NCI-H82 (cell line): ENCODE measurements at places on chromosomes 7 and 10.

- DNase-seq = no peak
Measured at GRCh38 chr7:88357294-88357693, 50.6 kb upstream of the STEAP4 start.

DNA sequence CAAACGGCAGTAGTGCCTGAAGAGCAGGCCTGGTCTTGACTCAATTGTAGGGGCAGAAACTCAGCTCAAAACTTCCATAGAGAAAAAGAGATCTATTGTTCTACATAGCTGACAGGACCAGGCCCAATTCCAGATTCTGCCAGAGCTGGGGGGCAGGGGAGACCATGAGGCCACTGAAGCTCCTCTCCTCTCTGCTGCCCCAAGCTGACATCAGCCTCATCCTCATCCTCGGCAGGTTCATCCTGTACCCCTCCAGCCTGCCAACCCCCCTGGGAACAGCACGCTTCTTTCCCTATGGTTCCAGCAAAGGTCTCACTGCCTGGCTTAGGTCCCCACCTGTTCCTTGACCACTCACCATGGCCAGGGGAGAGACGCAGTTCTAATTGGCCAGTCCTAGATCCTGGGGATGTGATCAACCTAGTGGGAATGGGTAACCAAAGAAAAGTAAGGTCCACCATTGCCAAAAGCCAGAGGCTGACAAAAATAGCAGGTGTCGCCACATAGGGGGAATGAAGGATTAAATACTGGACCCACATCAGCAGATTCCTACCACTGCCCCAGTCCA lies 42.9 kb downstream of the CCDC3 start:
- DNase-seq = no peak

DNA sequence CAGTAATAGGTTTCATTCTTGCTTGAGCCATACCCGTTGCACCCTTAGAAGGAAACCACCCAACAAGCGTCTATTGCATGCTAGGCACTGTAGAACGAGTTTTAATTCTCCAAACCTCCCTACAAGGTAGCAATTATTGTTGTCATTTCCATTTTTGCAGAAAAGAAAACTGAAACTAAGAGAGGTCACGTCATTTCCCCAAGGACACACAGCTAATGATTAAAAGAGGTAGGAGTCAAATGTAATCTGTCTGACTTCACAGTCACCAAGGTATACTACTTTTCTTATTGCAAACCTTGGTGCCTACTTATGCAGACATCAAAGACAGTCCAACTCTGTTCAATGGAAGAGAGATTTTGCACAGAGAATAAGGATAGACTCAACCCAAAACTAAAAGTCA lies 49.1 kb upstream of the C1QL3 start:
- no peak for DNase-seq

DNA sequence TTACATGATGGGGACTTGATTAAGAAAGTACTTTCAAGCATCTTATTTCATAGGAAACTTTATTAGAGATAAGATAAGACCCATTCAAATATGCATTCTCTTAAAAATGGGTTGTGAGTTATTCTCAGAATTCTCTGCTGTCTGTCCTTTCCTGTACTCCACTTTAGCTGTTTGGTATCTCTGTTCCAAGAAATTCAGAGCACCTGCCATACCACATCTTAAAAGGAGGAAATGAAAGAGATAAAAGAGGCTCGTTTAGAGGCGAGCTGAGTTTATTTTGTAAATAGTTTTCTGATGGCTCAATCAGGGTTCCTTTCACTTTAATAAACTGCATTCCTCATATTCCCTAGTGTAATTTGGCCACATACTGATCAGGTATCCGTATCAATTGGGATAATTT lies 87.2 kb downstream of the MDFIC start:
- DNase-seq = no peak

- no peak for DNase-seq
Measured at GRCh38 chr7:91812388-91812787, 68.1 kb downstream of the MTERF1 start.

DNA sequence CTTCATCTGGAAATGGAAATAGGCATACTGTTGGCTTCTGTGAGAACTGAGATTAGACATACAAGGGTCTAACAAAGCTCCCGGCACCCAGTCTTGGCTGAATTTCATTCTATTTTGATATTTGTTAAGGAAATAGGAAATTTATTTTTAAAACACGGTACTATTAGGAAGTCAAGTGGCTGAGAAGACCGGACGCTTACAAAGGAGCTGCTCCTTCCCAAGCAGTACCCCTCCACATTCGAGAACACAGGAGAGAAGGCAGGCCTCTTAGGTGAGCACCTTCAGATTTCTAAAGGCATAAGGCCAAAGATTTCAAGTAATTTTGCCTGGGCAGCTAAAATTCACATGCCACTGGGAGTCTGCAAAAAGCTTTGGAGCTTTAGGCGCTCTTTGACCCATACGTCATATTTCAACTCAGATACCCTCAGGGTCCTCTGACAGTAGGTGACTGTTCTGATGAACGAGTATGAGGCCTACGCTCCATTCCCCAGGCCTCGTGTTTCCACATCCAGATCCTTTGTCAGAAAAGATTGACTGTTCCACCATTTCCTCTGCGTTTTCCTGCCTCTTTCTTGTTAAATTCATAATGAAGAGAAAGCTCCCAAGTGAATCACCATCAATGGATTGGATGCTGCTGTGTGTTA lies 17.3 kb downstream of the TRIL start:
- no peak for DNase-seq

- DNase-seq = peak; percentile 8
Measured at GRCh38 chr7:113768387-113768786, 150.4 kb downstream of the PPP1R3A start.

DNA sequence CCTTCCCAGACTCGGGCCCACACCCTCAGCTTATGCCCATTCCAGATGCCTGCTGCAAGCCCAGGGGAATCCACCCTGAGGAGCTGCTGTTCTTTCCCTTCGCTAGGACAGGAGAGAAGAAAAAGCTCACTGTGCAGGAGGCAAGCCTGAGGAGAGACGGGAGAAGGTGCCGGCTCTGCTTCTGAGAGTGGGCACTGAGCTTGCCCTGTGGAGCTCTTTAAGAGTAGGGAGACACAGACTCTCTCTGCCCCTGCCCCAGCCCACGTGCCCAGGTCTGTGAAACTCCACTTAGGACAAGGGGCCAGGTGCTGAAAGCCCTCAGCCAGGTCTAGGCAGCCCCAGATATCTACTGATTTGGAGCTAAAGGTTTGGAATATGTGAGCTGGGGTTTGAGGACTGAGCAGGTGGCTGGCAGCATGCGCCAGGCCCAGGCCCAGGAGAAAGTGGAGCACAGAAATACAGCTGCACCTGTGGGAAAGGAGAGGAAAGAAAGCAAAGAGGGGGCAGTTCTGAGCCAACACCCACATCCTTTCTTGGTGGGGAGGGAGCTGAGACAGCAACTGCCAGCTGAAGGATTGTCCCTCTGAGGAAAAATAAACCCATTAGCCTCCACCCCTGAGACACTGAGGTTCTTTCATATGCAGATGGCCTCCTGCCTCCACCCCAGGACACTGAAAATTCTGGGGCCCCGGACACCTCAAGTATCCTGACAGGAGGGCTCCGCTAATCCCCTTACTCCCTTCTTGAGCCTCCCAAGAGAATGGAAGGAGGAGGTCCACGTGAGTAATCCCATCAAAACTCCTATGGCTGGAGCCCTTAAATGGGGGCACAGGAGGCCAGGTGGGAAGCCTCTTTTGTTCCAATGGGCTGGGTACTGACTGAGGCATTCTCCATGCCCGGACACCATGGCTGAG lies 7.3 kb downstream of the POLL start:
- DNase-seq = peak; percentile 67

DNA sequence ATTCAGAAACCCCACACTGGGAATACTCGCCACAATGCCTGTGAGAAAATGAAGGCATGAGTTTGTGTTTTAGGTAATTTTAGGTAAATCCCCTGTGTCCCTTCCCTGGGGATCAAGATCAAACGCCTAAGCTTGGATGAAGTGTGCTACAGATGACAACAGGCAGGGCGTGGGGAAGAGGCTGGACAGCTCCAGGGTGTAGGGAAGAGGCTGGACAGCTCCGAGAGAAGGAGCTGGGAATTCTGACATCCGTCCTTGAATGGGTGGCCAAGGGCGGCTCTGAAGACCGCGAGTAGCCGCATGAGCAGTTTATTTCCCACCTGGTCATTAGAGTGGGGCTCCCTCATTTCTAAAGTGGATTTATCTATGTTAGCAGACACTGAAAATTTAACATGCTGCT lies 109.7 kb downstream of the RAMP3 start:
- no peak for DNase-seq

DNA sequence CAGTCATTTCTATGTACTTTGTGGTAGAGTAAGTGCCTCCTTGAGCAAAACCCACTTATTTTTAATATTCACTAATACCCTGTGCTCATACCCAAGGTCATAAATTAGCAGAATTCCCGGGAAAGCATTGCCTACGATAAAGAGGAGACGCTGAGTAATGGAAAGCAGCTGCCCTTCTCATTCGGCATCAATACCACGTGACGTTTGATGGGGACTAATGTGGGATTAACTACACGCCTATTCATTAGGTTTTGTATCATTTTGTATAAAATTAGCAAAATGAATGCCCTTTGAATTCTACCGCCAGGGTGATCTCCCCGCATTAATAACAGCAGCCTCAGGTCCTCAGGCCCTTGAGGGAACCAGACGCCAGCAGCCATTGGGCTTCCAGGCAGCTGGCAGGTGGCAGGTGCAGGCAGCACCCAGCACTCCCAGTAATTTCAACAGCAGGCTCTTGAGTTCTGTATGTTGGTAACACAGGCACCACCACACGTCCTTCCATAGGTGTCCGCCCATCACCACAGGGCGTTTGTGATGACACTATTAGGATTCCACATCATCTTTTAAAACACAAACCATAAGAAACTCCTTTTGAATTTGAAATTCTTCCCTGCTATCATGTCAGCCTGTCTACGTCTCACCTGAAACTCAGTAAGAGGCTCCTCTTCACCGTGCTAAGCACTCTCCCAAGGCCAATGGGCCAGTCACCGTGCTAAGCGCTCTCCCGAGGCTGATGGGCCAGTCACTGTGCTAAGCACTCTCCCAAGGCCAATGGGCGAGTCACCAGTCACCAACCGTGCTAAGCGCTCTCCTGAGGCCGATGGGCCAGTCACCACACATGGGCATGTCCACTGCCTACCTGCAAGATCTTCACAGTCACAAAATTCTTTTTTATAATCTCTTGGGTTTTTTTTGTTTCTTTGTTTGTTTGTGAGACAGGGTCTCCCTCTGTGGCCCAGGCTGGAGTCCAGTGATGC lies 509.4 kb downstream of the PTPRN2 start:
- no peak for DNase-seq

DNA sequence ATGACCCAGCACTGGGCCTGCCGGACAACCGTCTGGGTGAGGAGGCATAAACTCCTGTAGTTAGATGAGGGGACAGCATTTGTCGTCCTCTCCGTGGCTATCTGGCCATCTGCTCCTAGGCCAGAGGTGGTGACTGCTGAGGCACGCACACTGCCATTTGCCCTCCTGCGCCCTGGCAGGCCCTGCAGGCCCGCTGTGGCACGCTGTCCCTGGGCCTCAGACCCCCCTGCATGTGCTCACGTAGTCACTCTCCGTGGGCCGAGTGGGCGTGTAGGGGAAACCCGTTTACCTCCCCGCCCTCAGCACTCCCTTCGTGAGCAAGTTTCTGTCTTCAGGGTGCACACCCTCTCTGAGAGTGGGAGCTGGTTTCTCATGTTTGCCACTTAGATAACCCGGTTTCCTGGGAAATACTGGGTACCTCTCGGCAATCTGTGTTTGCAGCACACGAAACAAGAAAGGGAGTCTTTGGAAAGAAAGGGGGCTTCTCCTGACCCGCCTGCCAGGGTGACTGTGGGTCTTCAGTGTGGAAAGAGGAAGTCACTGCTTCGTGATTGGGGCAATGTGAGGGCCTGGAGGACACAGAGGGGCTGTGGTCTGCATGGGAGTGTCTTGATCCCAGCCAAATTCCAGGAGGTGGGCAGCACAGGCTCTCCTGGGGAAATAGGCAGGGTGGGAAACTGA lies 10.8 kb downstream of the ADAMTS14 start:
- no peak for DNase-seq

- DNase-seq = no peak
Measured at GRCh38 chr10:3400348-3400747, 227.8 kb upstream of the PITRM1 start.

DNA sequence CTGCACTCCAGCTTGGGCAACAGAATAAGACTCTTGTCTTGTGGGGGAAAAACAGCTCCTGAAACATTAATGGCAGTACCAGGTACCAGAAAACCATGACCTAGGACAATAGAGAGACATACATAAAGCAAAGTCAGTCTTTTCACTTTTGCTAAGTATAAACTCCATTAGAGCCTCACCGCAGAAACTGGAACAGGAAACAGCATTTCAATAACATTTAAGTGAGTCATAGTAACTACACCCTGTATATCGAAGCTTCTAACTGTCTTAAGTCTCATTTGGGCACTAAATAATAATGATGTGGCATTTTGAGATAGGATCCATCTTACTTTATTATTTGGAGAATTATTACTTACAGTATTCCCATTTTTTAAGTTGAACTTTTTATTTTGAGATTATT lies 517.8 kb upstream of the CELF2 start:
- DNase-seq = no peak

DNA sequence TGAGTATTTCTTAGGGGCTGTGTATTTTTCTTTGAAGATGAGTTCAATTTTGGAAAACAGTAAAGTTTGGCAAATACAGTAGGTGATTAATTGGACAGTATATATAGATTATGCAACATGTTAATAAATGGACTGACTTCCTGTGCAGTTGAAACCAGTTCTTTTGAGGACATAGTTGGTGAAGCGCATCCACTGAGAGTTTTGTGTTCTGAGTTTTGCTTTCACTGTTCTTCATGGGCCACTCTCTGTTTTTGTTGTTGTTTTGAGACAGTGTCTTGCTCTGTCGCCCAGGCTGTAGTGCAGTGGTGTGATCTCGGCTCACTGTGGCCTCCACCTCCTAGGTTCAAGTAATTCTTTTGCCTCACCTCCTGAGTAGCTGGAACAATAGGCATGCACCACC lies 109.0 kb downstream of the SDHAF3 start:
- no peak for DNase-seq

- DNase-seq = no peak
Measured at GRCh38 chr7:95688931-95689495, 83.3 kb upstream of the DYNC1I1 start.

DNA sequence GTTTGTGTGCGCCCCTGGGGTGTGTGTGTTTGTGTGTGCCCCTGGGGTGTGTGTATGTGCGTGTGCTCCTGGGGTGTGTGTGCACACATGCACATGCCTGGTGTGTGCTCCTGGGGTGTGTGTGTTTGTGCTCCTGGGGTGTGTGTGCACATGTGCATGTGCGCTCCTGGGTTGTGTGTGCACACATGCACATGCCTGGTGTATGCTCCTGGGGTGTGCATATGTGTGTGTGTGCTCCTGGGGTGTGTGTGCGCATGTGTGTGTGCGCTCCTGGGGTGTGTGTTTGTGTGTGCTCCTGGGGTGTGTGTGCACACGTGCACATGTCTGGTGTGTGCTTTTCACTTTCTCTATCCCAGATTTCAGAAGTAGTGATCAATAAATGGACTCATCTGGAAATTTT lies 321.0 kb downstream of the WDR37 start:
- DNase-seq = no peak

DNA sequence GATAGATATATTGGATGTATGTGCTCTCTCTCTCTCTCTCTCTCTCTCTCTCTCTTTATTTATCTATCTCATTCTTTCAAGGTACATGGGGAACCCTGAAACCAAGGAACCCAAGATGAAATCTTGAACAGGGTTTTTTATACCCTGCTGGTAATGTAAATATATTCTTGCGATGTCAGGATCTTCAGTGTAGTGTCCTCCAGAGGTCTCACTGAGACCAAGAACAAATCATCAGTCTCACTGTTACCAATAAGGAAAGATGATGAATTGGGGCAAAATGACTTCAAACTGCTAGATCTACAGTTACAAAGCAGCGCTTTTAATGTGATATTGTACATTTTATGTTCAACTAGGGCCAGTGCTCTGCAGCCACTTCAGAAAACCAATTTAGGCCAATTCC lies 423.5 kb downstream of the ANKRD7 start:
- DNase-seq = no peak
